ENCODE measurements at places on chromosomes 12 and 14.

GRCh38 chr12:6607751-6608591 is 792 bp upstream of the CHD4 start:
- no peak for DNase-seq

- DNase-seq = no peak
These were observed 283 bp downstream of the LMO3 start for GRCh38 chr12:16605642-16606116.

- DNase-seq = no peak
These were observed 12.0 kb upstream of the TMTC1 start for GRCh38 chr12:29795715-29796114.

DNA sequence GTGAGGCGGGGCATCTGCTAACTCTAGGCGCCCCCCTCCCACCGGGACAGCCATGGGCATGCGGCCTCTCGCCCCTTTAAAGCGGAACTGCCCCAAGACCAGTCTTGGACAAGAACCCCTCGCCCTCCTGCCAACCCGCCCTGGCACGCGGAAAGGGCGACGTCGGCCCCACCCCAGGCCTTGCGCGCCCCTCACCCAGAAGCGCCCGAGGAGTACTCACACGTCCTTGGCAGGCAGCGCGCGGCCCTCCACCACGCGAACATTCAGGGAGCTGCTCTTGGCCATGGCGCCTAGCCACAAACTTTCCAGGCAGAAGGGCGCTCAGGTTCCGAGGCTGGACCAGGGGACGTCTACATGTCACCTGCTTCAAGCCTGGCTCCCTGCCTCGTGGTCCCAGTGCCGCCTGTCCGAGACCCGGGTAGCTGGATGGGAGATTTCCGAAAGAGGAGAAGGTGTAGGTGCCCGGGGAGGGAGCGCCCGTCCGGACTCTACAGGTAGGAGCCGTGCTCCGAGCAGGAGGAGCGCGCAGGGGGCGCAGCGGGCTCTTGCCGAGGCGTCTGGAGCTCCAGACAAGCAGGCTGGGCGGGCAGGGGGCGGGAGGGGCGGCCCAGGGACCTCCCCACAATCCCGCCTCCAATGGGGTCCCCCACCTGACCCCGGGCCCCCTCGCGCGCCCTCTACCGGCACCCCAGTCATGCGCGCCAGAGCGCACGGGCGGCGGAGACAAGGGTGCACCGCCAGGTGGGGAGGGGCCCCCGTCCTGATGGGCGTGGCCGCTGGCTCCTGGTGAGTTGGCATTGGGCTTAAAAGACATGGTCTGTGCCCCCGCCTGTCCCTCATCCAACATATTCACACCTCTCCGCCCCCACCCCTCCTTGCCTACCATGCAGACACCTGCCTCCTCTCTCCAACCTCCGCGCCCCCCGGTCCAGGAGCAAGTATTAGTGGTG is at the start of gene RASAL1:
Gene RASAL1, minus strand, starts transcription at position 584 of the 950 bp plus-strand sequence. Its CDS starts 299 bp downstream, at position 285.
- DNase-seq = peak; percentile 94

DNA sequence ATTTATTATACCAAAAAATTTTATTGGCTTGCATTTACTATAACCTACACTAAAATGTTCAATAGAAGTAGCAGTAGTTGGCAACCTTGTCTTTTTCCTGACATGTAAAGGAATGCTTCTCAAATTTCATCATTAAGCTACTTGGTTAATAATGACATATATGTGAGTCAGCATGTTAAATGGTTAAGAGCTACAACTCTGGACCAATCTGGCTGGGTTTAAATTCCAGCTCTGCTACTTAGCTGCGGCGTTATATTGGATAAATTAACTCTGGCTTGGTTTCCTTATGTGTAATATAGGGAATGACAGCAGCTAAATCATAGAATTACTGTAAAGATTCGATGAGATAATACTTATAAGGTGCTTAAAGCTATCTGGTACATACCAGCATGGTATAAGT is 53.7 kb upstream of the OTOGL start:
- DNase-seq = no peak

GRCh38 chr14:62943202-62943601 is 102.1 kb downstream of the KCNH5 start:
- DNase-seq = no peak

DNA sequence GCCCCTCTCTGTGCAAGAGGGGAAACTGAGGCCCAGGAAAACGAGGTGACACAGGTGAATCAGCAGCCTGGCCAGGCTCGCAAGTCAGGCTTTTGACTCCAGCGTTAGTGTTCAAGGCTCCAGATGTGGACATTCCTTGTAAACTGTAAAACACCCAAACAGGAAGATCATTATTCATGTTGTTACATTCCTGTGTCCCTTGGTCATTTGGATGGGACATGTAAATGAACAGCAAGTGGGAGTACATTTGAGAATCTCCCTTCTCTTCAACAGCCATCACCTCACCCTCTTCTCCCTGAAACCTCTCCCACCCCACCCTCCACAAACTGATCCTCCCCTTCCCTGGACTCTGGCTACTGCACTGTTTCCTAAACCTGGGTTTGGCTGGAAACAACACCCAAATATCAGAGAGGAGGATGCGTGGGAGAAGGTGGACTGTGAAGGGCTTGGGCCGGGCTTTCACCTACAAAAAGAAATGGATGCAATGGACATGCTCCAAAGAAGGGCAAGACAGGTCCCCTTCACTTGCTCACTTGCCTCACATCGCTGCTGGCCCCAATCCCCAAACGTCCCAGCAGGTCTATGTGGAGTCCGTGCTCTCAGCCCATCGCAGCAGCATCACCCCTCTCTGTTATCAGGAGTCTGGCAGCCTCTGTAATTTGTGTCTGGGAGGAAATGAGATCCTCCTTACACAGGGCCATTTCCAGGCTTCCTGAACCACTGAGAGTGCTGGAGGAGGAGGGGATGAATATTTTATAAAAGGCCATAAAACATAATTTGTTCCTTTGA is 76.7 kb downstream of the GALNT8 start:
- DNase-seq = no peak

DNA sequence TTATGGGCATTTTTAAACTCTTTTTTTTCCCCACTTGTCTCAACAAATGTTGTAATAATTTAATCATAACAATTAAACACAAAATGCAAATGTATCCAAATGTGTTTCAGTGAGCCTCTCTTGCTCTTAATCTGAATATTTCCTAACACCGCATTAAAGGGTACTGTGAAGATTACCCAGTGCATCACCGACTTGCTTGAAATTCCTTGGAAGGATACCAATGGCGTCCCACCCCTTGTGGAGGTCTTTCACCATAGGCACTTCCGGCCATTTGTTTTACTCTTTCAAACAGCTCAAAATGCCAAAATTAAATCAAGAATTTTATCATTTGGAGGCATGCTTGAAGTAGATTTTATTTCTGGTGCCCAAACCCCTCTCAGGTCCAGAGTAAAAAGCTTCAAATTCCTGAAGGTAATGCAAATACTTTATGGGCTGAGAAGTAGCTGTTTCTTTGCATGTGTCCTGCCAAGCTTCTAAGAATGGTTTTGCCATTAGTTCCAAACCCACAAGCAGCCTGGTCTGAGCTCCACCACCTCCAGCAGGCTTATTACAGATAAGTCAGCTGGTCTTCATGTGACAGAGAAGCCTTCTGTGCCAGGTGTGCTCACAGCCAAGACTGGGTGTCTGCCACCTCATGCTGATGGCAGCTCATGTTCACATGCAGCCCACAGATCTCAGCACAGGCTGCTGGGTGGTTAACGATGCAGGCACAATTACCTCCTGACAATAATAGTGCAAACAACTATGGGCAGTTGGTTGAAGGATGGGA is 16.4 kb upstream of the NUDT4 start:
- no peak for DNase-seq

DNA sequence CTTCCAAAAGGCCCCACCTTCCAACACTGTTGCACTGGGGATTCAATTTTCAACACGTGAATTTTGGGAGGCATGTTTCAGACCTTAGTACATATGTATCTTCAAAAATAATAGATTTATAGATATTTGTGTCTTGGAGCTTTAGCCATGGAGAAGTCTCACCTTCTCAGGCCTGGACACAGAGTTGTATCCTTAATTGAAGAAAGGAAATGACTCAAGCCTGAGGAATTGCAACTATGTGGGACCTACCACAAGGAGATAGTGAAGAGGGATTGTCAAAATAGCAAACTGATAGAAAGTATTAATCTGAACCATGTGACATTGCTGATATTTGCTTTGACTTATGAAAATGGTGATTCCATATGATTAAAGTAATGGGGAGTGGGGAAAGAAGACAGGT is 89.8 kb downstream of the ACSS3 start:
- DNase-seq = no peak

GRCh38 chr14:91305650-91306431 is 61.3 kb upstream of the GPR68 start:
- peak; percentile 23 for DNase-seq

DNA sequence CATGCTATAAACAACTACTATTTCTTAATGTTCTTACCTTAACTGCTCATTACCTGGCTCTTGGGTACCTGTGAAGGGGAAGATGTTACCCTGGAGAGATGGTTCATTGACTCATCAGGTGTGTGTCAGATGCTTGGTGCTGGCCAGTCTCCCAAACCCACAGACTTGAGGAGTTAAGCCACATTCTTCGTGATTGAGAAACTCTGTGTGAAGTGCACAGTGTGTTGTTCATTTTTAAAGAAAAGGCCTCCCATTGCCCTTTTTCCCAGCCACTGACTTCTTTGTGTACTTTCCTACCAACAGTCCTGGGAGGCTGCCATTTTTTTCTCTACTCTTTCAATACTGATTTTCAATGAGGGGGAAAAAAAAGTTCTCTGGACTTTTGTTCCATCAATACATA is 3.2 kb downstream of the MGST1 start:
- no peak for DNase-seq

GRCh38 chr12:14643251-14643650 is 53.1 kb downstream of the GUCY2C start:
- DNase-seq = no peak

DNA sequence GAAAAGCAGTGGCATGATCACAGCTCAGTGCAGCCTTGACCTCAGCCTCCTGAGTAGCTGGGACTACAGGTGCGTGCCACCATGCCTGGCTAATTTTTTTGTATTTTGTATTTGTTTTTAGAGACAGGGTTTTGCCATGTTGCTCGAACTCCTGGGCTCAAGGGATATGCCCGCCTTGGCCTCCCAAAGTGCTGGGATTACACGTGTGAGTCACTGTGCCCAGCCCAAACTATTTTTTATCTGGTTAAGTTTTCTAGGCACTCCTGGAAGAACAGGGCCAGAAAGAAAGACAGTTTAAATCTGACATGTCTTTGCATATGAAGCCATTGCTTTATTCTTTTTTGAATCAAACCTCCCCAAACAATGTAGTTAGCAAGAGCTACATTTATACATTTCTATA is 27.5 kb upstream of the PTGR2 start:
- no peak for DNase-seq

DNA sequence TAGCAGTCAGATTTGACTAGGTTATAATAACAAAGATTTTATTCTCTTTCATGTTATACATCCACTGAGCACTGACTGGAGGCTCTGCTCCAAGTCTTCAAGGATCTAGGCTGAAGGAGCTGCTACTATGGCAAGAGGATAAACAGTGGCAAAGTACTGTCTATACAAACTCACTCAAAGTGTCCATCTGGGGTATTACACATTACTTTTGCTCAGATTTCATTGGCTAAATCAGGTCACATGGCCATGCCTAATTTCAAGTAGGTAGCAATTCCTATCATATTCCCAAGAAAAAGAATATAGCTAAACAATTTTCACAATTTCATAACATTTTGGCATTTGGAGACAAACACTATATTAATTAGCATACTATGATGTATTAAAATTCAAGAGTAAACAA is 40.9 kb downstream of the CDK17 start:
- no peak for DNase-seq

DNA sequence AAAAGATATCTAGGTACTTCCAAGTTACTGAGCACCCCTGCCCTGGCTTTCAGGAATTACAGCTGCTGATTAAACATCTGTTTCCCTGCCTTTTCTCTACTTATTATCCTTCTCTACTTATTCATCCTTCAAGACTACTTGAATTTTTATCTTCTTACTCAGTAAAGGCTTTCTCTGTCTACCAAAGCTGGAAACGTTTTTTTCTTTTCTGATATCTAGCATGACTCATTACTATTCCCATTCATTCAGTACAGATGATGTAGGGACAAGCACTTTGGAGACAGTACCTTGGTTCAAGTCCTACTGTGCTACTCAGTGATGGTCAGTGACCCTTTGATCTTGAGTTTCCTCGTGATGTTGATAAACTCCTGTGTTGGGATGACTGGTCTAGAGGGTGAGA is 848.7 kb downstream of the NRXN3 start:
- DNase-seq = no peak

GRCh38 chr14:90892970-90893369 is 76.7 kb upstream of the TTC7B start:
- no peak for DNase-seq

- no peak for DNase-seq
These were observed 31.1 kb downstream of the ELK3 start for GRCh38 chr12:96225044-96225855.

DNA sequence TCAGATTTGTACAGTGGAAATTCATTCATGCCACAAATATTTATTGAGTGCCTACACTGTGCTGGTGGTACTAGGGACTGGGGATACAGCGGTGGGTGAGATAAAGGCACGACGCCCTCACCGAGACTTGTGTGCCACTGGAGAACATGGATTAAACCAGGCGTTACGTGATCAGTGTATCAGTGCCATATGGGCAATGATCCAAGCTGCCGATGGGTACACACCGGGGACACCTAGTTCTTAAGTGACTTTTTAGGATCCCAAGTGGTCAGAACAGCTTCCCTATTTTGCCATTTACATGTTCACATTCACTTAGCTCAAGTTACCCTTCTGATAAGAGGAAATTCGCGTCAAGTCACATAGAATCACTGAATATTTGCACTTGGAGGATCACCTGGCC is 236.7 kb downstream of the CACNA1C start:
- DNase-seq = no peak

- no peak for DNase-seq
These were observed 157.7 kb downstream of the ADGRD1 start for GRCh38 chr12:131111446-131111845.

DNA sequence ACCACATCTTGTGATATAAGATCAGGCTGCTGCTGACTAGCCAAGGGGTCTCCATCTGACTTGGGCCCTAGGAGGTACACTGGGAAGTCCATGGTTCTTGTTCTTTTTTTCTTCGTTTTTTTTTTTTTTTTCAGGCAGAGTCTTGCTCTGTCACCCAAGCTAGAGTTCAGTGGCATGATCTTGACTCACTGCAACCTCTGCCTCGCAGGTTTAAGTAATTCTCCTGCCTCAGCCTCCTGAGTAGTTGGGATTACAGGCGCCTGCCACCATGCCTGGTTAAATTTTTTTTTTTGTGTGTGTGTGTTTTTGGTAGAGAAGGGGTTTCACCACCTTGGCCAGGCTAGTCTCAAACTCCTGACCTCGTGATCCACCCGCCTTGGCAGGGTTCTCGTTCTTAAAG is 178.2 kb downstream of the RMST start:
- DNase-seq = no peak

- peak; percentile 76 for DNase-seq
These were observed 19.8 kb downstream of the ZBTB42 start for GRCh38 chr14:104820669-104821228.
